Activated gamma-delta T cell treated with anti-CD3 and anti-CD28 coated beads, Interleukin-2, amount 50 U/mL, for 16 hours (primary cell): ENCODE measurements at places on chromosomes 2 and 18.

- DNase-seq: no peak
Measured at GRCh38 chr2:158962074-158962473, 6.4 kb upstream of the TANC1 start.

DNA sequence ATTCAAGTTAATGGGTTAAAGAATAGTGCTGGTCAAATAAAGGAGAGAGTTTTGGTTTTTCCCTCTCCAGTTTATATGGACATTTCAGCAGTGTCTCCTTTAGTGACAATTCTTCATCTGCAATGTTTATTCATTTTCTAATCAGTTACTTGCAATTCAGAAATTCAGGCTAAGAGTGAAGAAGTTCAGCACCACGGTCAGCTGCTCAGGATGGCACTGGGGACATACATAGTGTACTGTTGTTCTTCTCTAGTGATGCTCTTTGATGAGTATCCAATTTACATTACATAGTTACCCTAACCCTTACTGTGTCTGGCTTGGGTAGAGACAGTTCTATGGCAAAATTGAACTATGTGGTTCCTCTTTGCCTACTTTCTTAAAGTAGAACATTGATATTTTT, 412.7 kb downstream of the CNTNAP5 start:
- no peak for DNase-seq

DNA sequence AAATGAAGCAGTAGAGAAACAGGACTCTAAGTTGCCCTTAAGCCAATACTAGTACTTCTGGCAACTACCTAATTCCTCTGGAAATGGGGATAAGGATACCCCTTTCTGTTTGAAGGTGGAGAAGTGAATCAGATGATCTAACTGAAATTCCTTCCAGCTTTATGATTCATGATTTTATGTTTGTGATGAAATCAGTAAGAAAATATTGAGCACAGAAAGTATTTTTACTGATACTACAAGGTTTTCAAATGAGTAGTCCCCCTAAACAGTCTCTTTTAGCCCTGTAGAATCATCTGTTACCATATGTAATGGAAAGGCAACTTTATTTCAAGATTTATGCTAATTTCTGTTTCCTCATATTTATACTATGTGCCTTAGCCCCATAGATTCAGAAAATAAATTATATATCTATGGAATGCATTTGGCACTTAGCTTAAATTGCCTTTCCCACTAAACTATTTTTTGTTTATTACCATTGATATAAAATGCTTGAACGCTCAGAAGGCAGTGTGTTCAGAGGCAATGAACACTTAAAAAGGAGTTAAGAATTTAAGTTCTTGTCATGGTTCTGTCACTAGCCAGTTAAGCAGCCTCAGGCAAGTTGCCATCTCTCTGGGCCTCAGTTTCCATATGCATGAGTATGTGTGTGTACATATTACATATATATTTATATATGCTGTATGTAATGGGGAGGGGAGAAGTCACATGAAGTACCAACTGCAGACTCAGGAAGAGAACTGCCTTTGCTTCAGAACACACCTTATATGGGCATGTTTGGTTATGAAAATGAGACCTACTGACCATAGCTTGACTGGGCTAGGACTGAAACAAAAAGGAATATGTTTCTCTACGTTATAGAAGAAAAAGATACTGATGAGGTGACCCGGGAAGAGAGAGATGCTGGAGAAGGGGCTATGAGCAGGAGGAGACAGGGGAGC, 97.7 kb downstream of the CDC42EP3 start:
- DNase-seq: no peak

DNA sequence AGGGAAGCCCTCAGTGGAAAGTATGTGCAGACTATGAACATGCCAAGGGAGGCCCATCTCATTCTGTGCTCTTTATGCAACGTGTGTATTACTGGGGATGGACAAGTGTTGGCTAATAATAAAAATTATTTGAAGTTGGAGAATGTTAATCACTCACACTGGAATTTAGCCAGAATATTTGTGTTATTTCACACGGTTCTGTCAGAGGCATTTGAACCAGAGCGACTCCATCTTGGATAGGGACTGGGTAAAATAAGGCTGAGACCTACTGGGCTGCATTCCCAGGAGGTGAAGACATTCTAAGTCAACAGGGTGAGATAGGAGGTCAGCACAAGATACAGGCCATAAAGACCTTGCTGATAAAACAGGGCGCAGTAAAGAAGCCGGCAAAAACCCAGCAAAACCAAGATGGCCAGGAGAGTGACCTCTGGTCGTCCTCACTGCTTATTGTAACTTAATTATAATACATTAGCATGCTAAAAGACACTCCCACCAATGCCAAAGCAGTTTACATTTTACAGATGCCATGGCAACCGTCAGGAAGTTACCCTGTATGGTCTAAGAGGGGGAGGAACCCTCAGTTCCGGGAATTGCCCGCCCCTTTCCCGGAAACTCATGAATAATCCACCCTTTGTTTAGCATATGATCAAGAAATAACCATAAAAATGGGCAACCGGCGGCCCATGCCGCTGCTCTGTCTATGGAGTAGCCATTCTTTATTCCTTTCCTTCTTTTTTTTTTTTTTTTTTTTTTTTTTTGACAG, 2.6 kb upstream of the FZD5 start:
- DNase-seq: no peak

GRCh38 chr18:62659698-62660097, 55.6 kb upstream of the PHLPP1 start:
- DNase-seq: no peak

GRCh38 chr2:29481313-29481712, 366.1 kb downstream of the CLIP4 start:
- DNase-seq: no peak

GRCh38 chr18:13615432-13615861, 110.9 kb downstream of the FAM210A start:
- DNase-seq: no peak

DNA sequence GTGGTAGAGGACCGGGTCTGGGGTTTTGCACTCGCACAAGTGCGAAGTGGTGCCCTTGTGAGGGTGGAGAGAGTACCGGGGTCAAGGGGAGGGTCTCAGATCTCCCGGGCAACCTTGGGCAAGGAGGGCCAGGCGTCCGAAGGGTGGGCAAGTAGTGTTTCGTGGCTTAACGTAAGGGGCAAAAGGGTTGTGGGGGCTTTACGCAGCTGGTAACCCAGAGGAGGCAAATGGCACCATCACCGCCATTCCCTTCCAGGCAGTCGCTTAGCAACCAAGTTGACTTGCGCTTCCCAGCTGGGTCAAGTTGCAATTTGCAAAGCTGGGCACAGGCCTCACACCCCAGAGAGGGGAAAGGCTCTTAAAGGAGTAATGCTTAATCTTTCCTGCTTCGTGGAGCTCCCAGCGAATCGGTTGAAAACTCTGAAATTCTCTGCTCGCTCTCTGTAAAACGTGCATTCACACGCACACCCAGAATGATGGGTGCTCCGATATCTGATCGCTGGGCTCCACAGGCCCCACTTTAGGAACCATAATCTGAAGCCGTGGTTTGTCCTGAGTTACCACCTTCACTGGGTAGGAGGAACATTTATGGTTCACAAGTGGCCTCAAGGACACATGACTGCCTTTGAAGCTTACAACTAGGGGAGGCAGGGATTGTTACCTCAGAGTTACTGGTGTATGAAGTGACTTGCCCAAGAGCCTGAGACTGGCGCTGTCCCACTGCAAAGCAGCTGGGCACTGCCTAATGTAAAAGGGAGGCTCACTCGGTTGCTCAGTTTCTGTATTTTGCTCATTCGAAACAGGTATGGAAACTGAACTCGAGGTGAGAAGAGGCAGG, 127.9 kb downstream of the UXS1 start:
- DNase-seq: no peak

- DNase-seq: no peak
Measured at GRCh38 chr2:16135196-16135912, 195.0 kb downstream of the MYCN start.

DNA sequence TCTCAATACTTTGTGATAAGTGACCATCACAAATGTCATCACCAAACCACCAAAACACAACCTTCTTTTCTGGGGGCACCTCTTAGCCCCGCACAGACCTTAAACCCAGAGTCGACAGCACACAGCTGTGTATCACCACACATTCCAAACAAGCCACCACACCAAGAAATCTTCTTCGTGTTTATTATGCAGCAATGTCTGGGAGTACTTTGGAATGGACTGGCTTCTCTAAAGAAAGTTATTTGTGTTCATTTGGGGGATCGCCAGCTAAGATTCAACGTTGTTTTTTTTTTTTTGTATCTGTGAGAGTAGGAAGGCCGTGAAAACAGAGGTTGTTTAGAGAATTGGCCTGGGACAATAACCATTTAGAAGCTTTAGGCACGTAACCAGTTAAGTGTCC, 1.1 kb upstream of the MTA3 start:
- DNase-seq: no peak

- no peak for DNase-seq
Measured at GRCh38 chr2:17181051-17181752, 337.0 kb downstream of the RAD51AP2 start.

DNA sequence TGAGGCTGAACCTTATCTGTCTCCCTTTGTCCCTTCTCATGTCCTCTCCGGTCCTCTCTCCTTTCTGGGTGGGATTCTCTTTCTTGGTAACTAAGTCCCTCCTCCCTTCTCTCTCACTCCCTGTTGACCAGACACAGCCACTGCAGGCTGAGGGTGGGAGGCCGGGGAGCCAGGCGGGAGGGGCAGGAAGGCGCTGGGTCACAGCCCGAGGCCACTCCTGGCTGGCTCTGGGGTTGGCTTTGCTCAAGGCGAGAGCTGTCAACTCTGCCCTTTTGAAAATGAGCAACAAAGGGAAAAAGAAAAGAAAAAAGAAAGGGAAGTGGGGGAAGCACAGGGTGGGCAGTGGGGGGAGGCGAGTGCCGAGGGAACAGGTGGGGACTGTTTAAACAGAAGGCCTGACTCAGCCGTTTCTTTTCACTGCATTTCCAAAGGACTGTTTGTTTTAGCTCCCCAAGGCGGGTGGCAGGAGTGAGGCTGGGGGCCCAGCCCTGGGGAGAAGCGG, 70.5 kb upstream of the IGFBP5 start:
- no peak for DNase-seq

DNA sequence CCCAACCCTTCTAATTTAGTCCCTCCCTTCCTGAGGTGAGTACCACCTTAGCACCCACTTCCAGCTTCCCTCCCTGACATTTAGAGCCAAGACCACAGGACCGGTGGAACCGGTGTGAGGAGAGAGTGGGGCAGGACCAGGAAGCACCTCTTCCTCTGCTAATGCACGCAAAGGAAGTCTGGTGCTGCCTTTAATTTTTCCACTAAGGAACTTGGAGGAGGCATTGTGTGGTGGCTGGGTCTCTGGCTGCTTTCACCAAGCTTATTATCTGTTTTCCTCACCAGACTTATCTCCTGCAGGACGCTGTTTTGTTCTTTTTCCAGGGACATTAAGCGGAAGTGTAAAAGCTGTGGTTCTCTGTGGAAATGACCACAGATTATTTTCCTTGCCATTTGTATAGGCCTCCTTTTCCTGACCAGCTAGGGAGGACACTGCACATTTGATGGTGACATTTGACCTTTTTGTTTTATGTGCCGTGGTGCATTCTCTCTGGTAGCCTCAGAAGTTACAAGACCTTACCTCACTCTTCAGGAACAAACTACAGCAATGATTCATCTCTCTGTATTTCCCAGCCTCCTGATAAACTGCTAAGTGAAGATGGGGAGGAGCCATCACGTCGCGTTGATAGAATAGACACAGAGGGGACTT, 39.8 kb upstream of the SPTBN1 start:
- DNase-seq: no peak
